NCI-H187 treated with DMSO at 0.1 percent for 48 hours (cell line): ENCODE measurements at places on chromosomes 16 and 17.

DNA sequence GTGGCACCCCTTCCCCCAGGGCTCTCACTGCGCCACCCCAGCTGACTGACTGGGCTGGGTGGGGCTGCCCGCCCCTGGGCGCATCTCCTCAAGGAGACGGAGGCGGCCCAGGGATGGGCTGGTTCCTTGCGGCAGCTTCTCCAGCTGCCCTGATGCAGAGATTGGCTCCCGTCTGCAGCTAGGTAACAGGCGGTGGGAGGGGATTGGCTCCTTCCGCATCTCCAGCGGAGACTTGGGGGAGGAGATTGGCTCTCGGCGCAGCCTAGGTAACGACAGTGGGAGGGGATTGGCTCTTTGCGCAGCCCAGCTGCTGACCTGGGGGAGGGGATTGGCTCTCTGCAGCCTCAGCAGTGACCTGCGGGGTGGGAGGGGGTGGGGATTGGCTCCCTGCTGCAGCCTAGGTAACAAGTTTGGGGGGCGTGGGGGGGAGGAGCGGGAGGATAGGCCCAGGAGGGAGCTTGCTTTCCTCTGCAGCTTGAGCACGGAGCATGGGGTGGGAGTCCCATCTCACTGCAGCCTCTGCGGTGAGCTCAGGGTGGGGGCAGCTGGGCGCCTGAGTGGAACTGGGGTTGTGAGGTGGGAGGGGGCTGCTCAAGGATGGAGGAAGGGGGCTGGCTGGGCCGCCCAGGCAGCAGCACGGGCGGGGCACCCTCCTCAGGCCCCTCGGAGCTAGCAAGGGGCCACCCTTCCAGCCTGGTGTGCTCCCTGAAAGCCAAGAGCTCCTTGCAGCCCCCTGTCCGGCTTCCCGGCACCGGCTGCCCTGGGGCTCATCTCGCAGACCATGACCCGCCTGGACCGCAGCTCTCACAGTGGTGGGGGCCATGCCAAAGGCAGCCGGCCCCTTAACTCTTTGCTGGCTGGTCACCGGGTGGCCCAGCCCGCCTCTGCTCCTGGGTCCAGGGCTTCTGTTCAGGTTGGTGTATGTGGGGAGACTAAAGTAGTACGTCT is 6.4 kb downstream of the NFE2L1 start:
- DNase-seq: peak; percentile 90

- no peak for DNase-seq
These were observed 3.0 kb upstream of the ZCCHC14 start for GRCh38 chr16:87495578-87496446.

DNA sequence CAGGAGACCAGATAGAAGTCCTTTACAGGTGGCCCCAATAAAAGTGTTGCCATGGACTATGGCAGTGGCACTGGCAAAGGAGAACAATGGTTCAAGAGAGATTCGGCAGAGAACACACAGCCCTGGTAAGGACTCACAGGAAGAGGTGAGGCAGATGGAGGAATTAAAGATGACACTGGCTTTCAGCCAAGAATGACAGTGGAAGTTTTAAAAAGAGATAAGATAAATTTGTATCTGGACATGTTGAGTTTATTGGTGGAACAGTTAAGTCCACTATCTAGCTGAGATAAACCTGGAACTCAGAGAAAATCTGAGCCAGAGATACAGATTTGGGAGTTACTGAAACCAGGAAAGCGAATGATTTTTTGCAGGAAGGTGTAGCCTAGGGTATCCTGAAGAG is 20.1 kb downstream of the CMC2 start:
- DNase-seq: no peak

DNA sequence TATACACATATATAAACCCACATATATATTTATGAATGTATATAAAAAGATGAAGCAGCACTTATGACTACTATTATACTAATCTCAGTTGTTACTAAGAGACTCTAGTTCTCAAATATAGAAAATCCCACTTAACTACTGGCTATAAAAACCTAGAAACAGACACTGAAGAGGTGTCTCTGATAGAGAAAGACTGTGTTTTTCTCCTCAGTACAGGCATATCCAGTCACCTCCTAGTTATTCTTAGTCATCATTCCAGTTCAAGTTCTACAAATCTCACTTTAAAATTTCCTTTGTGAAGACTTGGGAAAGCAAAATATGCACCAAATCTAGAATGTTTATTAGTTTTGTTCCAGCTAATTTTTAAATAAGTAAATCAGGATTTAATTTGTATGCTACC is 93.9 kb downstream of the STH start:
- DNase-seq: no peak

DNA sequence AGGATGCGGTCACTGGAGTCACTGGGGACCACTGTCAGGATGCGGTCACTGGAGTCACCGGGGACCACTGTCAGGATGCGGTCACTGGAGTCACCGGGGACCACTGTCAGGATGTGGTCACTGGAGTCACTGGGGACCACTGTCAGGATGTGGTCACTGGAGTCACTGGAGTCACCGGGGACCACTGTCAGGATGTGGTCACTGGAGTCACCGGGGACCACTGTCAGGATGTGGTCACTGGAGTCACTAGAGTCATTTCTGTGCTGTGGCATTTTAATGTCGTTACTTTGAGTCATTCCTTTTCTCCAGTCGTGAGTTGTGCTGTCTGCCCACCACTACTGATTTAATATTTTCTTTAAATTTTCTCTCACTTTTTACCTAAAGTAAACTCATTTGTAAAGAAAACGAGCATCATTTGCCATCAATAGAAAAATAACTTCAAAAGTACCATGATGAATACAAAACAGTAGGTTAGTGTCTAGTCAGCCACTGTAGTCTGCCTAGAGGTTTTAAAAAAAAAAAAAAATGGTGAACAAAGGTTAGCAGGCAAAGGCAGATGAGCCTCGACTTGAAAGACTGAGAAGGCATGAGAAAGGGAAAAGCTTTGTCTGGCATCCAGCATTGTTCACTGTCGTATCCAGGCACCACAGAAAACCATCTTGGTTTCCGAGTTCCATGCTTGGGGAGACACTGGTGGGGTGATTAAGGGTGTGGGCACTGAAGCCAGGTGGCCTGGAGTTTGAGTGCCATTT is 346.6 kb downstream of the SNX29 start:
- DNase-seq: no peak

GRCh38 chr17:68019336-68019674 is 16.2 kb upstream of the KPNA2 start:
- no peak for DNase-seq

DNA sequence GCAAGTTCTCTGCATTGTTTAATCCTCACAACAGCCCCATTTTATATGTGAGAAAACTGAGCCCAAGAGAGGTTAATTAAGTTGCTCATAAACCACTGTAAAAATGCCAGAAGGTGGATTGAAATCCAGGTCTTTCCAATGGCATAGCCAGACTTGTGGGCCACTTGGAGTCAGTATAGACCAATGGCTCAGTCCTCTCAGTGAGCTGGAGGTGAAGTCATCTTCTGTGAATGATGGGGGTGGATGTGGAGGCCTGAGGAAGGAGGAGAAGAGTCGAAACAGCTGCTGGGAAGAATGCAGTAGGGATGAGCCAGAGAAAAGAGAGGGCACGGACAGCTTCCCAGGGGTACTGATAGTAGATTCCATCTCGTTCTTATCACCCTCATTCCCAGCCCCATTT is 213.4 kb downstream of the SOX9 start:
- no peak for DNase-seq

- DNase-seq: no peak
These were observed 527.8 kb upstream of the PSMD7 start for GRCh38 chr16:73768786-73769203.

GRCh38 chr17:68759343-68760140 is 158.4 kb upstream of the FAM20A start:
- peak; percentile 41 for DNase-seq
